Activated T-cell treated with anti-CD3 and anti-CD28 coated beads for 4 hours (primary cell): ENCODE measurements at places on chromosomes 3 and 15.

DNA sequence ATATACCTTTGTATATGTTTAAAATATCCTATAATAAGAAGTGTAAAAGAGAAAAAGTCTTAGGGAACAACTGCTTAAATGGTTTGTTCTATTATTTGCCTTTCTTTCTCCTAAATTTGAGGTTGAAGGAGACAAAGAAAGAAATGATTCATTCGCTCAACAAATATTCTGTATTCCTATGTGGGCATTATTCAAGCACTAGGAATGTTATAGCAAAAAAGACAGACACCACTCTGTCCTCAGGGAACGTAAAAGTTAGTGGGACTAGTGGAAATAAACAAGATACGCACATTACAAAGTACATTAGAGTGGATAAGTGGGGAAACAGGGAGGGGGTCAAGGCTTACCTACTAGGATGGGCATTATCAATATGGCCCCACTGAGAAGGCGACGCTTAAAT lies 332.2 kb downstream of the LPP start:
- DNase-seq = no peak

GRCh38 chr3:120119846-120120510 lies 25.7 kb upstream of the GSK3B start:
- DNase-seq = no peak

GRCh38 chr3:123586968-123587367 lies 2.1 kb upstream of the HACD2 start:
- no peak for DNase-seq

GRCh38 chr3:149879872-149880271 lies 66.9 kb downstream of the RNF13 start:
- no peak for DNase-seq

DNA sequence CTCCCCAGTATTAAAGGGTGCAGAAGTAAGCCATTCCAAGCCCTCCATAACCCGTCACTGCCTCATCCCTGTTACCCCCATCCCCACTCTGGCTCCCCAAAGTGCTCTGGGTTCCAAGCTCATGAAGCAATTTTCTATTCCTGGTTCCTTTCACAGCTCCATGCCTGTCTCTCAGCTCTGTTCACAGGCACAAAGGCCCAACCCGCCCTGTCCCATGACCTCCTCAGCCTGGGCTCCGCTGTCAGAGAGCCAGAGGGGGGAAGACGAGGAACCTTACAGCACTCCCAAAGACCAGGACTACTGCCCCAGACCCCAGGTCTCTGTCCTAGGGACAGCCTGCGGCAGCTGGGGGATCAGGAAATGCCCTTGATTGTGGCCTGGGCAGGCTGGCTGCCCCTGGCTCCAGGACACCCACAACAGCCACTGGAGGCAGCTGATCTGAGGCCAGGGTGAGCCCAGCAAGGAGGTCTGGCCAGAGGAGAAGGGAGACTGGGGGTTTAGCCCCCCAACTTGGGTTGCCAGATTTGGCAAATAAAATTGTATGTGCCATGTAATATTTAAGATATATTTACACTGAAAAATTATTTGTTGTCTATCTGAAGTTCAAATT lies 43.2 kb upstream of the LINGO1 start:
- no peak for DNase-seq

- DNase-seq = no peak
Observed at GRCh38 chr3:155639462-155640055, 105.3 kb downstream of the PLCH1 start.
